Fibroblast of skin of scalp (primary cell): ENCODE measurements at places on chromosomes 4 and X.

DNA sequence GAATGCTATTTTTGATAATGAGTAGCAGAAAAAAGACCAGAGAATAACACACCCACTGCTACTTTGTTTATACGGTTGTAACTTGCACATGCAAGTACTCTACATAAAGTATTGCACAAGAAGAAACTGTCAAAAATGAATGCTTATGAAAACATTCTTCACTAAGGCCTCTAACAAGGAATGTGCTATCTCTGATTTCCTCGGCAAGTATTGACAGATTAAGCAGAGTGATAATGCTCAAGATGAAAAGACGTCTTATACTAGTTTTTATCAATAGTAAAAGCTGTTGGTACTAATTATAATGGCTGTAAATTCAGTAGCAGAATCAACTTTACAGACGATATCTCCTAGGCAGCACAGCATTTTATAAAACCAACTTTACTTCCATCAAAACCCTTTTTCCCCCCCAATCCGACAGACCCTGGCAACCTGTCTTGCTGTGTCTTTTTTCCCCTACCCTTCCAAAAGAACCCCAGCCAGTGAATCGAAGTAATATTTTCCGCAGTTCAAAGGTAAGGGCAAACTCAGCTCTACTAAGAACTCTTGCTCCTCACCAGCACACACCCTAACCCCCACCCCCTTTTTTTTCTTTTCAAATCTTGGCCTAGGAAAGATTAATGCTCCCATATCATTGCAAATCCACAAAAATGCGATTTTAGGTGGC lies 1.5 kb downstream of the FRYL start:
- DNase-seq = peak; percentile 66

GRCh38 chr4:7760706-7761105 lies 179.0 kb downstream of the AFAP1 start:
- DNase-seq = no peak

DNA sequence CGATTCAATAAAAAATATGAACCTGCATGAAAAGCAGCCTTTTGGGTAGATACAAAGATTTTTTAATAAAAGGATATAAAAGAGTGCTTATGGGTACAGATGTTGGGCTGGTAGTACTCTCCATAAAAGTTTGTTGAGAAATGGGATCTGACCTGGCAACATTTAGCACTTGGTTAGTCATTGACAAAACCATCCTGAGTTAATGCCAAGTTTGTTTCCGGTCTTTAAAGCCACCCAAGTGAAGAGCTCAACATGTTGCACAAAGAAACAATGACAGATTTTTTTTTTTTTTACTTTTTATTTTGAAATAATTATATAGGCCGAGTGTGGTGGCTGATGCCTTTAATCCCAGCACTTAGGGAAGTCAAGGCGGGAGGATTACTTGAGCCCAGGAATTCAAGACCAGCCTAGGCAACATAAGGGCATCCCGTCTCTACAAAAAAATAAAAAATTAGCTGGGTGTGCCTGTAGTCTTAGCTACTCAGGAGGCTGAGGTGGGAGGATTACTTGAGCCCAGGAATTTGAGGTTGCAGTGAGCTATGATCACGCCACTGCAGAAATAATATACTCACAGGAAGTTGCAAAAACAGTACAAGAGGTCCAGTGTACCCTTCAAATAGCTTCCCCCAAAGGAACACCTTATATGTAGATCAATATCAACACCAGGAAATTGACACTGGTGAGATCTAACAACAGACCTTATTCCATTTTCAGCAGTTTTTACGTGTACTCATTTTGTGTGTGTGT lies 16.6 kb downstream of the CHST7 start:
- DNase-seq = peak; percentile 69

DNA sequence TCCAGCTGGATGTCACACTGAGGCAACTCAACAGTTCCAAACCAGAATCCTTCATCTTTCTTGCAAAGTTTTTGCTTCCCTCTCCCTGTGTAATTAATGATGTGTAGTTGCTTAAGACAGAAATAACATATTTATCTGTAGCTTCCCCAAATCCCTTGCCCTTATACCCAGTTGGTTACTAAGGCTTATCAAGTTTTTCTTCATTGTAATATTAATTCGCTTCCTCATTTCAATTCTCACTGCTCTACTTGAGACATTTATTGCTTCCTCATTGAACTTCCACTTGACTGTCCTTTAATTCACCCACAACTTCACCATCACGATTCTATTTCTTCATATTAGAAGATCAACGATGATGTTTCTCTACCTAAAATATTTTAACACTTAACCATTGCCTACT lies 386.6 kb upstream of the CPEB2 start:
- no peak for DNase-seq

- DNase-seq = no peak
These were observed 16.8 kb downstream of the PF4 start for GRCh38 chr4:73964862-73965611.

- peak; percentile 26 for DNase-seq
These were observed at the start of gene MID2 for GRCh38 chrX:107825698-107826237. MID2 (plus strand) TSS chrX:107825866; CDS start chrX:107826427, 561 bp downstream.

- DNase-seq = no peak
These were observed 42.9 kb downstream of the DCTD start for GRCh38 chr4:182874304-182874751.

GRCh38 chrX:28099166-28099565 lies 117.9 kb upstream of the DCAF8L1 start:
- DNase-seq = no peak

DNA sequence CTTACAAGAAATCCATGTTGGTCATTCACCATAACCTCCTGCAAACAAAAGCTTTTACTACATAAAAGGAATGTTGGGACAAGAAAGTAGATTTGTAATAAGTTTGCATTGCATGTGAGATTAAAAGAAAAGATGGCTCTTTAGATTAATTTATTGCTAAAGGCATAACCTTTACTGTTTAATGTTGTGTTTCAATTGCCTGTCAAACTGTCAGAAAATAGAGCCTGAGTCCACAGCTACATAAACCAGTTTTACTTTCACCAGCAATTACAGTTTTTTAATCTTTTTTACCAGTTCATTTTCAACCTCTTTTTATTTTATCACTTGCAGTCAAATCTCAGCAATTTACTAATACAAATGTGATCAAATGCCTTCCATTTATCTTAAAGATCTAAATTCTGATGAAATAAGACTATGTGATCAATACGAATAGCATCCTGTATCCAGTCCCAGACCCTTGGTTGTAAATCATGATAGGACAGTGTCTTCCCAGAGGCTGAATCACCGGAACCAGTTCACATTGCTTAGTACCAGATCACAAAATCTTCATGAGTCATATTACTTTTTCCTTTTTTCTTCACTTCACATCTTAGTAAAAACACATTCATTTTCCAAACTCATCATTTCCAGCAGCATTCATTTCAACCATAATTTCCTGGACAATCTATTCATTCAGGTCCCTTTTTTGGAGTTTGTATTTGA lies 95.4 kb upstream of the FRG1 start:
- DNase-seq = peak; percentile 35

DNA sequence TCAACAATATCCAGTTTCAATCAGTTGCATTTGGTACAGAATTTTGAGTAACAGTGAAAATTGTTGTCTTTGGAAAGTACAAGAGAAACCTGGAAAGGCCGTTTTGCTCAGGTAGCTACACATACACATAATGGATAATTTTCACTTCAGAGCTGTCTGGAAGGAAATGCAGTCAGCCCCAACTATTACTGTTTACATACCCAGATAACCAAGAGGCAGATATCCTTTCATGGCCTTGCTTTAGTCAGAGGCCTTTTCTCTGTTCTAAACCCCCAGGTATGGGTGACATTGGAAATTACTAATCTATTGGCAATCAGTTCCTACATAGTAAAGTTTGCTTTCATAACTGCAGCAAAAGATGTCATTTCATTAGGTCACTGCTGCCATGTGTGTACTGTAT lies 244.9 kb upstream of the EMCN start:
- DNase-seq = no peak

DNA sequence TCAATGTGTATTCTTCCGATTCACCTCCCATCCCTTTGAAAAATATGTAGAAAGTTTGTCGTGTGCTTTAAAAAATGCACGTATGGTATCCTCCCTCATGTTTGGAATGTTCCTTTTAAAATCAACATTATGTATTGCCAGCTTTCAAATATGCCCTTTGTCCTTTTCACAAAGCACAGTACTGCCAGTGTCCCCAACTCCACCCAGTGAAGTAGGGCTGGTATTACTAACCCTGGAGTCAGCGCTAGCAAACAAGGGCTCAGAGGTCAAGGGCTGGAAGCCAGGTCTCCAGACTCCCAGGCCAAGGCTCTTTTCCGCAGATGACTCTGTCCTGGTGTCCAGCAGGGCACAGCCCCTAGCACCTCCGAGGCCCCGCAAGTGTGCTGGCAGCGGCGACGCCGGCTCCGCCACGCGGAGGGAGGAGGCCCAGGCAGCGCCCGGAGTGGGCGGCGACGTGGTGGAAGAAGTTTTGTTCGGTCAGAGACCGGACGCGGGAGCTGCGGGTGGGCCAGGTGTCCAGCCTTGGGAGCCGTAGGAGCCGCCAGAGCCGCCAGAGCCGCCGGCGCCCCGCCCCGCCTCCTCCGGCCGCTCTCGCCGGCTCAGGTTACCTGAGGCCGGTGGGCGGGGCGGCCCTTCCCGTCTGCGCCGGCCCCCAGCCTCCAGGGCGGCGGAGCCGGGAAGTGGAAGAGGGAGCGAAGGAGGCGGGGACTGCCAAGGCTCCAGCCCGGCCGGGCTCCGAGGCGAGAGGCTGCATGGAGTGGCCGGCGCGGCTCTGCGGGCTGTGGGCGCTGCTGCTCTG lies at the start of gene IL13RA1:
IL13RA1 (plus strand) TSS at position 720 of the 799 bp plus-strand sequence; CDS start at position 753, 33 bp downstream.
- DNase-seq = peak; percentile 82

- DNase-seq = no peak
These were observed 721.0 kb upstream of the NDST4 start for GRCh38 chr4:115834441-115834840.

- peak; percentile 33 for DNase-seq
These were observed 2.6 kb upstream of the LAS1L start for GRCh38 chrX:65537229-65537628.

- no peak for DNase-seq
These were observed 17.0 kb upstream of the SRD5A3 start for GRCh38 chr4:55329012-55329411.

- no peak for DNase-seq
These were observed 397.6 kb downstream of the TRIML1 start for GRCh38 chr4:188536826-188537225.

GRCh38 chr4:143424276-143424675 lies 87.6 kb downstream of the GAB1 start:
- peak; percentile 63 for DNase-seq

DNA sequence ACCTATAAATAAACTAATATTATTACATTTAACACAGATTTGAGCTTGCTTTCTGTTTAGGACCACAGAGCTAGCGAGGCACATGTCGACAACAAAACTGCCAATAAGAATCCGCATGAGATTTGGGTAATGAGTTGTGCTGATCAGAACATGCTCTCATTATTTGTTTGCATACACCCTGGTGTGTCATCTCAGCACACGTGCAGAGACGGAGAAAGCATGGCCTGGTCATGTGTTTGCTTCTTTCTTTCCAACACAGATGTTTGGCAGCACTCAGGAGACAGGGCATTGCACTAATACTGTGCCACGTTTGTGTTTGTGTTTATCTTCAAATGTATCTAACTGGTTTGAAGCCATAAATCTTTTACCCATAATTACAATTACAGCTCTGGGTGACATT lies 364.8 kb downstream of the ARAP2 start:
- no peak for DNase-seq
